ENCODE measurements at places on chromosomes 4 and X.

DNA sequence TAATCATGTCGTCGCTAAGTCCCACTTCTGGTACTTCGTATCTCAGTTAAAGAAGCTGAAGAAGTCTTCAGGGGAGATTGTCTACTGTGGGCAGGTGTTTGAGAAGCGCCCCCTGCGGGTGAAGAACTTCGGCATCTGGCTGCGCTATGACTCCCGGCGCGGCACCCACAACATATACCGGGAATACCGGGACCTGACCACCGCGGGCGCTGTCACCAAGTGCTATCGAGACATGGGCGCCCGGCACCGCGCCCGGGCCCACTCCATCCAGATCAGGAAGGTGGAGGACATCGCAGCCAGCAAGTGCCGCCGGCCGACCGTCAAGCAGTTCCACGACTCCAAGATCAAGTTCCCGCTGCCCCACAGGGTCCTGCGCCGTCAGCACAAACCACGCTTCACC is 11.3 kb downstream of the PNCK start:
- DNase-seq = no peak

DNA sequence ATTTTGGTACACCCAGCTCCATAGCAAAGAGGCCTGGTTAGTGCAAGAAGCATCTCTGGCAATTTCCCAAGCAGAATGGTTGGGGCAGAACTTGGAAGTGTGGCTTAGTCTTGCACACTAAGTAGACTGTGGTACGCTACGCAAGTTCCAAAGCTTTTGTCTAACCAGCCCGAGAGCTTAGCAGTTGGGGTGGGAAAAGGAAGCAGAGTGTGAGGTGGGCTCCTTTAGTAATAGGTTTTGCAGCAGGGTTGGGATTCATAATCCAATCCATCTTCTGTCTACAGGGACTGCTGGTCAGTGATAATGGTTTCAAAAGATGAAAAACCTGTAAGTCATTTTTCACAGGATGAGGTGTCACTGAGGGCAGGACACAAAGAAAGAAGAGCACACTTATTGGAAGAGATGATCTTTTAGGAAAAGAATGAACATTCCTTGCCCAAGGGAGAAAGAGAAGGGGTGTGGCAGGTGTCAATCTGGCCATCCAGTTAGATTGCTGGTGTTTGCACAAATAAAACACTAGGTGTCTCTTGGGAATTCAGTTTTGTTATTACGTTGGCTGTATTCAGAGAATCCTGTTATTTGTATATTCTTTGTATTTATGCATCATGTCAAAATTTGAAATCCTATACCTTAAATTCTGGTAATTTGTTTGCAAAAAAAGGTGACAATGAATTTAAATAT is 244.3 kb downstream of the GPAT3 start:
- no peak for DNase-seq

- DNase-seq = peak; percentile 40
These were observed 1.0 kb upstream of the SUV39H1 start for GRCh38 chrX:48695534-48695896.

- no peak for DNase-seq
These were observed 22.1 kb upstream of the MSX1 start for GRCh38 chr4:4837316-4837715.

Data from NCI-H524 treated with DMSO at 0.1 percent for 48 hours (cell line).